PC-9 (cell line): ENCODE measurements at places on chromosomes 3 and 15. TPM values are rescaled to one million over a fixed set of nuclear protein-coding genes. Genes with fewer than 3 reads are reported as not detected.

- peak; percentile 11 for DNase-seq
Measured at GRCh38 chr3:107753494-107753893, 230.7 kb downstream of the BBX start.

DNA sequence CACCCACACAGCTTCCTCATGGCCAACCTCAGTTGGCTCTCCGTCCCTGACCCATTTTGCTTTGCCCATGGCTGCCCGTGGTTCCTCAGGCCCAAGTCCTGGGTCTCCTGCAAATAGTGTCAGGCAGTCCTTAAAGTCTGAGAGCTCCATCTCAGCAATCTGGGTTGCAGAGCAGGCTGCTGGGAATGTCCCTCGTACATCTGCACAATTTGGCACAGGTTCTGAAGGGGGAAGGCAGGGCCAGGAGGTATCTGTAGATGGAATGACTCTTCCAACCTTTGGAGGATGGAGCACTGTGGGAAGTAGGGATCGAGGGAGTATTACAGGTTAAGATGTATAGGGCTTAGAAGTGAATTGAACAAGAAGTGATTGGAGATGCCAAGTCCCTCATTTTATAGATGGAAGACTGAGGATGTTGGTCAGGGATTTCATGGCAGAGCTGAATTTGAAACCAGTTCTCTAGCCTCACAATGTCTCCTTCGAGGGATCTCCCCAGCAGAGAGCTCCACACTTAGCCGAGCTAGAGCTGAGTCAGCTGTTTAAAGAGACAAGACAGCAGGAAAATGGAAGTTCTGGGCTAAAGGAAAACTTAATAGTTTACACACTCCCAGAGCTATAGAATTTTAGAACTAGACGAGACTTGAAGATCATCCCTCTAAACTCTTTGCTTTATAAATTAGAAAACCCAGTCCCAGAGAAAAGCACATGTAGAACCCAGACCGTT is 9.2 kb downstream of the CKMT1A start:
- no peak for DNase-seq

DNA sequence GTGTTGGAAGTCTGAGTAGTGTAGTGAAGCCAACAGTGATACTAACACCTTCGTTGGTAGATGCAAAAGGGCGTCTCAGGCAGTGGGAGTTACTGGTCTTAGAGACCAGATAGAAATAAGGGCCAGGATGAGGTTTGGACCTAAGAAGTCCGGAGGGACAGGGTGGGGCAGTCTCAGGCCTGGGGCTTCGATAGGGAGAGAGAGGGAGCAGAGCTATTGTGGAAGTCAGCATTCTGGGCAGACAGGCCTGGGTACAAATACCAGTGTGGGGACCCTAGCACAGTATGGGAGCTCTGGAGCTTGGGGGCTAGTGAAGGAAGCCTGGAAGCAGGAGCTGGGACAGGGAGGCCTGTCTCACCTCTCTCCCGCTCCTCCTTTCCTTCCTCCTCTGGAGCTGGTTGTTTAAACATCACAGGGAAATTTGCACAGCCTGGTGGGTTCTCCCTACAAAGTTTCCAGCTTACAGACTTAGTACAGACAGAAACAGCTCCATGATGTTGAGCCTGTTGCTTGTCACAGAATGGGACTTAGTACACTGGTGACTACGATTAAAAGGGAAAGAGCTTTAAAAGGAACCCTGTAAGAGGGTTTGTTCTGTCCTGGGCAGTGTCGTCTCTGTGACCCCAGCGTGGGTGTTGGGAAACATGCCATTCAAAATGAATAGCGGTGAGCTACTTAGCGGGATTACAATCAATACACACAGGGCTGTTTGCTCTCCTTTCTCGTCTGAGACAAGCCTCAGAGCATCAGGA is 76.4 kb upstream of the TNFAIP8L3 start:
- no peak for DNase-seq

The TWF2 gene
- 102 and 115 TPM in 2 replicates for total RNA-seq

- DNase-seq: peak; percentile 60
Measured at GRCh38 chr3:16600780-16601536, 4.3 kb downstream of the DAZL start.

The MYEF2 gene
- total RNA-seq: 1.7 and 2.1 TPM in 2 replicates

The SIDT1 gene
- 1.2 and 3.3 TPM in 2 replicates for total RNA-seq
